Peyer's patch (tissue), 4 donors: ENCODE measurements at places on chromosomes 12 and 14.

- DNase-seq = no peak
Observed at GRCh38 chr12:63318933-63319332, 167.9 kb upstream of the AVPR1A start.

GRCh38 chr12:39372929-39373328, 70.0 kb downstream of the KIF21A start:
- DNase-seq = no peak

- peak; percentile 37 for DNase-seq
Observed at GRCh38 chr14:104939666-104940410, 15.2 kb downstream of the PLD4 start.

DNA sequence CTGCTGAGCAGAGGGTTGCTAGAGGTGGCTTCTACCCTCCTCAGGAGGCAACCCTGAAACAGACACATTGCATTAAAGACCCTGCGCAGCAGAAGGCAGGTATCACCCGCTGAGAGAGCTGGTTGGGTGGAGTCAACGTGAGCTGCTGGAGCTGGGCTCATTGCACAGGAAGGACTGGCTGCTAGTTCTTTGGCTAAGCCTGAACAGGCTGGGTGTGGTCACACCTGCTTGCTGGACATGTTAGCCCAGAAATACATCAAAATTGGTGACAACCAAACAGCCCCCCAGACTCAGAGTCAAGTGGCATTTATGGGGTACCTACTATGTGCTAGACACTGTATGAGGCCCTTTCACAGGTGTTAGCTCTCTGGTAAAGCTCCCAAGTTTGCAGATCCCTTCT, 33.8 kb upstream of the IRF2BPL start:
- DNase-seq = no peak

DNA sequence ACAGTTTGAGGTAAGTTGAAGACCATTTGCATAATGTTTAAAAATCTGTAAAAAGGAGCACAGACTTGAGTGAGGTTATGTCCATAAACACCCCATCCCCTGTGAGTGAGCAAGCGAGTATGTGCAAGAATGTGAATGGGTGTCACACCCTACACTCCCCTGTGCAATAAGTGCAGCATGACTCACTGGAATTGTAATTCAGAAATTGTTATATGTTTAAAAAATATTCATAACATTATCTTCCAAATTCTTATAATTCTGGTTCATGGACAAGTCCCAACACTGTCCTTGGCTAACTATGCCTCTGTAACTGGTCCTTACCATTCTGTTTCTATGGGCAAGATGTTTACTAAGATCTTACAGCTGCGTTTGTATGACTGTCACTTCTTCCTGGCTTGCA, 207.8 kb upstream of the FAR2 start:
- no peak for DNase-seq

DNA sequence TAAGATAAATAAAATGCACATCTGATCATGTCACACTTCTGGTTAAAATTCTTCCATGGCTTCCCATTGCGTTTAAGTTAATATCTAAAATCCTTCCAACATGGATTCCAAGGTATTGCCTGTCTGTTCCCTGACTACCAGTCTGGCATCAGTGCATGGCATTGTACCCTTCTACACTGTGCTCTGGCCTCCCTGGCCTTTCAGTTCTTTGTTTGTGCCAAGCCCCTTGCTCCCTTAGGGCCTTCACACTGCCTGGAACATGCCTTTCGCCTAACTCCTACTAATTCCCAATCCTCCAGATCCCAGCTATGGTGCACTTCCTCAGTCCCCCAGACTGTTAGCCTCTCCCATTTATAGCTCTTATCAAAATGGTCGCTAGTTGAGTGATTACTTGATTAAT, 6.3 kb downstream of the CIPC start:
- DNase-seq = no peak

DNA sequence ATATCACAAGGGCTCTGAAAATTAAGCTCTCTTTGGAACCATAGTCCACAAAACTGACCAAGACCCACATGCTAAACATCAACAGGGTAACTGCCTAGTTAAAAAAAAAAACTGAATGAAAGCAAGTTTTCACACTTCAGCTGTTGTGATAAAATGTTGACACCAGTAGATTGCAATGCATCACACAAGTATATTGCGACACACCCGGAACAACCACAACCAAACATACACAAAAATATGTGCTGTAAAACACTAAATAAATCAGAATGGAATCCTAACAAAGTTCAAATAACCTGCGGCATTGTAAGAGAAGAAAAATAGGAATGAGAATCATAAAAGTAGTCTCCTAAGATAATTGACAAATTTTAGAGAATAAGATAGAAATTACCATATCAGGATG, 710.3 kb downstream of the AACS start:
- no peak for DNase-seq

- DNase-seq = peak; percentile 49
Observed at GRCh38 chr14:85531141-85531586, 1.2 kb downstream of the FLRT2 start.

DNA sequence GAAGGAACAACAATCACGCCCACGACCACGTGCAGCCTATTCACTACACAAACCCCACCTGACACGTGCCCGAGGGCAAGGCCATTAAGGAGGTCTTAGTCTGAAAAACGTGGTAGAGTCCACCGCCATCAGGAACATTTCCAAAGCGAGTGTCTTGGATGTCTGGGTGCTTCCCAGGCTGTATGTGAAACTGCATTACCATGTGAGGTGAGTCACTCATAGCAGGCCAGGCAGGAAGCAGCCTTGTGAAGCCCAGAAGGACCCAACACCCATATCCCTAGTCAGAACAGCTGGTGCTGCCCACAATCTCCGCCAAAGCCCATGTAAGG, 3.3 kb upstream of the KRT79 start:
- no peak for DNase-seq

GRCh38 chr12:70556179-70556869, 80.9 kb downstream of the PTPRB start:
- no peak for DNase-seq

DNA sequence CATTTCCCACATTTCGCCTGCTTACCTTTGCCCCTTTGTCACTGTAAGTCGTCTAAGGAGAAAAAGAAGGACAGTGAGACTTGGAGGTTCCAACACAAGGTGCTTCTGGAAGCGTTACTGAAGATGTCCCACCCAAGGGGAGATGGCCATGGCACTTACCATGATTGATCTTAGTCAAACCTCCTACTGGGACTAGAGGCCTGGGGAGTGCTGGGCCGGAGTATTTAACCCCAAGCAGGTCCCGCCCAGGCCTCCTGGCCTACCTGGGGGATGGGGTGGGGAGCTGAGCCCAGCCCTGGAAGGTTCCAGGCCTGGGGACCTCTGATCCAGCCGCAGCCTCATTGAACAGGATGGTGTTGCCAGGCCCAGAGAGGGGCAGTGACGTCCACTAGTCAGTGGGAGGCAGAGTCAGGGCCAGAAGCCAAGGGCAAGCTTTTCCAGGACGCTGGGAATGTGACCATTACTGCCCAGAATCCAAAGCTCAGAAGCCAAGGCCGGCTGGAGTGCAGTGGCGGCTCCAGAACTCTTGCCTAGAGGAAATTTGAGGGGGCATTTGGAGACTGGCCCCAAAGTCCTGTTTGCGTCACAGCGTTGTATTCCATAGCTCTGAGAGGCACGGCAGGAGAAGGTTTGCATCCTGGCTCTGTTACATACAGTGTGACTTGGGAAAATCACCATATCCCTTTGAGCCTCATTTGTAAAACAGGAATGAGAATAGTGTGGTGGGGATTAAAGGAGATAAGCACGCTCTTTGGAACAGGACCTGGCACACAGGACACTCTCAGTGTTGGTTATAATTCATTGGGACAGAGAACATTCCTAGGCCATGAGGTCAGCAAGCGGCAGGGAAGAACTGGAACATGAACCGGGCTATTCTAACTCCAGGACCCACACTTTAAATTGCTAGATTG, at the start of gene HPD:
Gene HPD (minus strand): TSS at position 198 of the 911 bp plus-strand sequence. CDS start 36 bp downstream, at position 162.
- peak; percentile 53 for DNase-seq
